ENCODE measurements at places on chromosomes 11 and 22.

DNA sequence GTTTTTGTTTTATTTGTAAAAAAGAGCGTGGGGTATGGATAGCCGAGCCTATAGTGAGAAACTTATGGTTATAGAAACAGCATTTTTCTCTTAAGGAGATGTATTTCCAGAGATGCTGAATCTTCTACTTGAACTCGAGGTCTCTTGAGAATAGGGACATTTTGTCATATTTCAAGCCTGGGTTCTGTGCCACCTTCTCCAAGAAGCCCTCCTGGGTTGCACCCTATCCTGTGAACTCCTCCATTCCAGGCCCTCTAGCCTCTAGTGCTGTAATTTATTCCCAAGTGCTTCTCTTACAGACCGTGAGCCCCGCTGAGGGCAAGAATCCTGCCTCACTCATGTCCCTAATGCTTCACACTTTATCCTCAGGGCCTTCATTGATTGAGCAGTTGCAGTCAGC lies 108.6 kb downstream of the KIAA1671 start:
- DNase-seq: no peak

DNA sequence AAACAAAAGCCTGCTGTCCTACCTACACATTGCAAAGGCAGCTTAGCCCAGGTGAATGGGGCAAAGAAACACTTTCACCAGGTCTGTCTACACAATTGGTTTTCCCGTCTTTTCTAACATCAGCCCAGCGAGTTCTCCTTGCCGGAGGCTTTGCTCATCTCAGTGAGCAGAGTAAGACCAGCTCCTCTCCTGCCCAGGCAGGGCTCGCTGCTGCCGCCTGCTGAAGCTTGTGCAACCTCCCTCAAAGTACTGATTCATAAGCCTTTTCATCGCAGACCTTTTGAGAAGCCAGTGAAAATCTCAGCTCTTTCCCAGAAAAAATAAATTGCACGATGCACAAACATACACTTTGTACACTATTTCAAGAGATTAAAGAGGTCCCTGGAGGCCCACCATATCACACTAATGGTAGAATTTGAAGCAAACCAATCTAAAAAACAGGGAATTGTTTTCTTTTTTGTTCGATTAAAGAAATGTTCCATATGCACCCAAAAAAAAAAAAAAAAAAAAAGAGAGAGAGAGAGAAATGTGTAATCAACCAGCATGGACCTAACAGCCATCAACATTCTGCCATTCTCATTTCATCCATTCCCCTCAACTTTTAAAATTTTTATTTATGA lies 328.1 kb upstream of the MPPED2 start:
- no peak for DNase-seq

DNA sequence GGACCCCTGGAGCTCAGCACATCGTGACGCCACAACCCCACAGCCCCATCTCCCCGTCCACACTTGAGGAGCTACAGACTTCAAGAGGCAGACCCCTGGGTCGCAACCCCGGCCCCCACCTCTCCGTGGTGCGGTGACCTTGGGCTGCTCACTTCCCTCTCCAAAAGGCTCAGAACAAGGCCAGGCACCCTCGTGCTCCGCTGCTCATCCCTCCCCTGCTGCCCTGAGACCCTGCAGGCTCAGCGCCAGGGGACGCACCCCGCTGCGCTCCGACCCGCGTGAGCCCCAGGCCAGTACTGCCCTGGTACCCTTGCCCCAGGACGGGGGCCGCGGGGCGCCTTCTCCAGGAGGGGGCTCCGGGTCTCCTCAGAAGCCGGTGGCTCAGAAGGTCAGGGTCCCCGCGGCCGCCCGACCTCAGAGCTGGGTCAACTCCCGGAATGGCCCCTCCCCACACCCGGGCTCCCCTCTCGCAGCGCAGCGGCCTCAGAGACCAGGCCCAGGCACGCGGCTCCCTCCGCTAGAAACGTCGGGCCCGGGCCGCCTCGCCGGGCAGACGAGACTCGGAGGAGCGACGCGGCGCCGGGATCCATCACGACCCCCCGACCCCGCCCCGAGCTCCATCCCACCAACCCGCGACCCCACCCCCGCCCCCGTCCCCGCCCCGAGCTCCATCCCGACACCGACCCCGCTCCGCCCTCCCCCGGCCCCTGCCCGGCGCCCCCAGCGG lies 563 bp downstream of the GATD1 start:
- DNase-seq: no peak

DNA sequence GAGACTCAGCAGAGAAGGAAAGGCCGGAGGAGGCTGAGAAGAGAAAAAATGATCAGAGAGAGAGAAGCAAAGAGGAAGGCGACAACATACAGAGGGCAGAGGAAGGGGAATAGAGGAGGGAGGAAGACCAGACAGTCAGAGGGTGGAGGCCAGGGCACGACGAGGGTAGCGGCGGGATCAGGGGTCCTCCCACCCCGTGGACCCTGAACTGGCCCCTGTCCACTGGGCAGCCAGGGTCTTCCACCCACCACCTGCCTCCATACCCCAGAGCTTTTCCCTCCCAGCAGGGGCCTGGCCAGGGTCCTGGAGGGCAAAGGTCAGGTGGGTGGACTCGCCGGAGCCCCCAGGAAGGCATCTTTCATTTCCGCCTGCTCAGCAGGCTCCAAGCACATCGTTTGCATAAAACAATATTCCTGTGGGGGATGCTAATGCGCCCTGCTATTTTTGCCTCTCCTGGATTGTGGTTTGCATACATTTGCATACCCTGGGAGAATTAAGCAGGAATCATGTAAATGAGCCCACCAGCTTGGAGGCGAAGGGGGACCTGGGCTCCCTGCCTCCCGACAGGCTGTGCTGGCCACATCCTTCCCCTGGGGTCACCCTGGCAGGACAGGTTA lies 394.1 kb downstream of the MN1 start:
- DNase-seq: no peak

DNA sequence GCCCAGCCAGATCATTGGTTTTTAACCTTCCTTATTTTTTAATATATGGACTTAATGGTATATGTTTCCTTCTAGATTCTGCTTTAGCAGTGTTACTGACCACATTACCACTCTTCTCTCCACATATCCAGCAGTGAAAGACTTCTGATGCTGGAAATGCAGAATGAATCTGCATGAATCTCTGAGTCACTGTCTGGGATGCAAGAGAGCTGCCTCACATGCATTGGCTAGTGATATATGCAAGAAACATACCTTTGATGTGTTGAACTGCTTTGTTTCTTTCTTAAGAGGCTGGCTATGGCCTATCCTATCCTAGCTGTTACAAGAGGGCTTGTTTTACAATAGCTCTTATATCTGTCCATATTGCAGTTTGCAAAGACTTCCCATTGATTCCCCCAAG lies 16.6 kb upstream of the AMPD3 start:
- DNase-seq: no peak

DNA sequence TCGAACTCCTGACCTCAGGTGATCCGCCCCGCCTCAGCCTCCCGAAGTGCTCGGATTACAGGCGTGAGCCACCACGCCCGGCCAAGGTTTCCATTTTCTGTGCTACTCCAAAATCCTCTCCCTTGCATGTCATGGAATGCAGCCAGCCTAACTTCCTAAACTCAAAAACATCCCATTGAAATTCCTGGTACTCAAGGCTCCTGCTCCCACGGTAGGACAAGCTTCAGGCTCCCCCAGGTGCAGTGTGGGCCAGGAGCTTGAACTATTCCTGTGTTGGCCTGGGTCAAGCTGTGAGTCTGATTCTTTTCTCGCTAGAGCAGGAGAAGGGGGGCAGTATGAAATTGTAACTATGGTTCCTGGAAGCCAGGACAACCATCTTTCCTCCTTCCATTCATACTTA lies 97.1 kb downstream of the RPL27A start:
- no peak for DNase-seq

DNA sequence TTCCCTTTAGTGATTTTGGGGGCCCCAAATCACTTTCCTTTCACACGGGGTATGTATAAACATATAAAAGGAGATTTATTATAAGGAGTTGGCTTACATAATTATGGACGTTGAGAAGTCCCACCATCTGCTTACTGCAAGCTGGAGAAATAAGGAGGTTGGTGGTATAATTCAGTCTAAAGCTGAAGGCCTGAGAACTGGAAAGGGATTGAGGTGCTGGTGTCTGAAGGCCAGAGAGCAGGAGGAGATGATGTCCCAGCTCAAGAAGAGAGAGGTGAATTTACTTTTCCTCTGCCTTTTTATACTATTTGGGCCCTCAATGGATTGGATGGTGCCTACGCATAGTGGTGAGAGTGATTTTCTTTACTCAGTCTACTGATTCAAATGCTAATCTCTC lies 1.3 kb upstream of the ZNF202 start:
- DNase-seq: no peak

GRCh38 chr11:128915149-128915521 lies 24.0 kb downstream of the KCNJ5 start:
- no peak for DNase-seq

DNA sequence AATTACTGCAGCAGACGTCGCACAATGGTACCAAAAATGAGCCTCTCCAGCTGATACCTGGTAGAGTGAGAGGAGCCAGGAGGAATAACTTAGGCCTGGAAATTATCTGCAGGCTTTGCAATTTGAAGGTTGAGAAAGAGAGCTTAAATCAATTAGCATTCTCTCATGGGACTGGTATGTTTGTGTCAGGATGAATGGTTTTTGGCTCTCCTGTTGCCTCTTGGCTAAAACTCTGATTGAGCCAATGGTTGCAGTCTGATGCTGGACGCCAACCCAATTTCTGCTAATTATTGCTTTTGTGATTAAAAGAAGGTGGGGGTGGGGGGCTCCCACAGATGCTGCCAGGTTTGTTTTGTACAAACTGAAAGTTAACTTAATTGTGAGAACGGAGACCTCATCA lies 12.5 kb upstream of the NELL1 start:
- DNase-seq: no peak

- no peak for DNase-seq
These were observed 25.5 kb upstream of the TMEM45B start for GRCh38 chr11:129790106-129790505.

- no peak for DNase-seq
These were observed 17.2 kb downstream of the DLAT start for GRCh38 chr11:112042161-112042960.

DNA sequence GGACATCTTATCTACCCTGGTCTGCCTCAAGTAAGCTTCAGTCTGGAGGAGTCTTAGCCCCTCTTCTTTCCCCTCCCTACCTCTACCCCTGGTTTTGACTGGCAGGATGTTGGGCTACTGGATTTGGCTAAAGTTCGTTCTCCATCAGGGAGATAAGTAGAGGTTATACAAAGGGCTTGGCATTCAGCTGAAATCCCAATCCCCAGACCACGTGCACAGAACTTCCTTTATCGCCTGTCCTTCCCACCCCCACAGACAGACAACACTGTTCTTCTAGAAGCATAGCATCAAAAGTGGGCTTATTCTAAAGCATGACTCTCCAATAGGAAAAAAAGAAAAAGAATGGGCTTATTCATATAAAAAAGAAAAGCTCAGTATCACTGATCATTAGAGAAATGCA lies 7.8 kb downstream of the PRG3 start:
- DNase-seq: no peak

- no peak for DNase-seq
These were observed 32.5 kb upstream of the ATXN10 start for GRCh38 chr22:45638834-45639746.

DNA sequence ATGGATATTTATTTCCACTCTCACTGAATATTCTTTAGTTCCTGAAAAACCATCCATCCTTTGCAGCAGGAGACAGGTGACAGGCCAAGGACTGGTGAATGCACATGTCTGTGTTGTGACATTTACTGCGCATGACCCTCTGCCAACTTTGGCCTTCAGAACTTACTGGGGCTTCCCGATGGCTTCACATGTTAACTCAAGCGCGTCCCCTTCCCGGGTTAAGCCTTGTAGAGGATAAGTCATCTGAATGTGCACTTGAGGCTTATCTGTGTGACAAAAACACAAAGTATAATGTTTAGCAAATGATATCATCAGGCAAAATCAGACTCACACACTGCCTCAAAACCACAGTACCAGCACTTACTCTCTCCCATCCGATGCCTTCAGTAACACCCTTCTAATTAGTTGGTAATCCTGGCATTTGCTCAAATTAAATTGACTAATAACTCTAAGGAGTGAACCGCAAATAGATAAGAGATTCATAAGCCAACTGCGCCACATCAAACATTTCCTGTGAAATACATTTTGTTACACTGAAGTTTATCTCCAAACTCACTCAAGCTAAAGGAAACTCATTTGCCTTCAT lies 286.4 kb downstream of the CADM1 start:
- no peak for DNase-seq

DNA sequence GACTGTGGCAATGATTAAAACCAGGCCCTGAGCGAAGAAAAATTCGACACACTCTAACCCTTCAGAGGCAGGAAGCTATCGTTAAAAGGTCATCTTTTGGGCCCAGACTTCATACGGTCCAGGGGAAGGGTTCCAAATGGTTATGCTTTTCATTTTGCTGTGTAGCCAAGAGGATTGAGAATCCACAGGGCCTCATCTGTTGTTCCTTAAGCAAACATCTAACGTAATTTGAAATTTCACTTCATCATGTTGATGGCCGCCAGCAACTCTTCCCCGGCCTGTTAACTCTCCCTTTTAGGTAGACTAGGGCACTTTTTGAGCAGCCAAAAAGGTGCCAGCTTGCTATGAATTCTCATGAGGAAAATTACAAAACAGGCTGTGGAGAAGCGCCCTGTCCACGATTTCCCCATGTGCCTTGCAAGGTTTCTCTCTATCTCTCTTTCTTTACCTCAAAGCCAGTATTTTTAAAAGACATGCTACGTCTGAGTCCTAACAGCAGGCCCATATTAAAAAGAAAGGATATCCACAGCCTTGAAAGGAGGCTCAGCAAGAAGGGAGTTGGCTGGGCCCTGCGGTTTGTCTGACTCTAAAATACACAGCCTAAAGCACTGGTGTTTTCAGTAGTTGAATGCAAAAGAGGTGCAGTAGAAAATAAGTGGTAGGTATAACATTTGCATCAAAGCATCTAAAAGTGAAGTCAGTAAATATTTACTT lies 356.3 kb upstream of the NARS2 start:
- DNase-seq: no peak

GRCh38 chr11:36012455-36012854 lies 68.6 kb downstream of the LDLRAD3 start:
- DNase-seq: no peak

- no peak for DNase-seq
These were observed 13.4 kb downstream of the DERL3 start for GRCh38 chr22:23825246-23825905.

- DNase-seq: no peak
These were observed 26.9 kb downstream of the PPFIA1 start for GRCh38 chr11:70297341-70297740.

DNA sequence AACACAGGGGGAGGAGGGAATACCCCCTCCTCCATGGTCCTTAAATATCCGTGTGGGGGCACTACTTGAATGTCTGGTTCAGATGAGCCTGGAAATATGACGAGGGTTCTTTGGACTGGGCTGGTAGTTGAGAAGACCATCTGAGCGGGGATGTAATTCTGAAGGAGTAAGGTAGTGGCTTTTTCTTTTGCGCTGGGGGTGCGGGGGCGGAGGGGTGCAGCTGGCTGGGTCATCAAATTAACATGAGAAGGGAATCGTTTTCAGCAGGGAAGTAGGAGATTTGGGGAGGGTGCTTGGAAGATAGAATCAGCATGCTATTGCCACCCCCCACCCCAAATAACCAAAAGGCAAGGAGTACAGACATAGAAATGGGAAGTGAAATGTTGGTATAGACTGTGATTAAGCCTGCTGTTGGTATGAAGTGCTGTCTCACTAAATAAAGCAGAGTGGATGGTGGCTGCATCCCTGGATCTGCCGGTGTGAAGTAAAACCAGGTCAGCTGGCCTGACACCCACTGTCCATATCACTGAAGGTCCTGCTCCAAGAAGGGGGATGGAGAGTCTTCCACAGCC lies 121.9 kb upstream of the HSD17B12 start:
- DNase-seq: no peak

Data from stimulated activated CD8-positive, alpha-beta memory T cell treated with anti-CD3 and anti-CD28 coated beads, Interleukin-4, amount 100 ng/mL, for 24 hours (primary cell).